ENCODE measurements at places on chromosomes 16 and 17.

- no peak for DNase-seq
Observed at GRCh38 chr17:4142107-4142900, 526 bp downstream of the ZZEF1 start.

- DNase-seq, result no peak
Observed at GRCh38 chr16:62036802-62037135, 531 bp upstream of the CDH8 start.

- DNase-seq, result no peak
Observed at GRCh38 chr16:65509172-65509571, 387.3 kb upstream of the CDH11 start.

- DNase-seq, result no peak
Observed at GRCh38 chr17:31568121-31568520, 176.6 kb downstream of the RAB11FIP4 start.

GRCh38 chr16:89576153-89577054 is 846 bp downstream of the CPNE7 start:
- DNase-seq, result no peak

DNA sequence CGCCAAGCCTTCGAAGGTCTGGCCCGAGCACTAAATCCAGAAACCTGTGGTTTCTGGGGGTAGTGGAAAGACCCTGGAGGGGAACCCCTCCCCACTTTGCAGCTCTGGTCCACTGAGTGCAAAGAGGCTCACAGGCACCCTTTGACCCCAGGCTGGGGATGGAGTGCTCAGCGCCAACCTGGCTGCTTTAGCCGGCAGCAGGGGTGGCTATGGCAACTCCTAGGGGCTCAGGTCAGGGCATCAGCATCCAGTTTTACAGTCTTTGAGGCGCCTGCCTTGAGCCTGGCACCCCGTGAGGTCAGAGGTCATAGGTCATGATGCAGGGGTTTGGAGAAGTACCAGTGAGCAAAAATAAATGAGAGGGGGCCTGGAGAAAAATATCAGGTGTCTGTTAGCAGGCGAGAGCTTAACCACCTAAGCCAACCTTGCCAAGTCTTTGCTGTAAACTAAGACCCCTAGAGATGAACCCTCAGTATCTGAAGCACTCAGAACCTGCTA is 17.9 kb downstream of the CA7 start:
- DNase-seq, result no peak

DNA sequence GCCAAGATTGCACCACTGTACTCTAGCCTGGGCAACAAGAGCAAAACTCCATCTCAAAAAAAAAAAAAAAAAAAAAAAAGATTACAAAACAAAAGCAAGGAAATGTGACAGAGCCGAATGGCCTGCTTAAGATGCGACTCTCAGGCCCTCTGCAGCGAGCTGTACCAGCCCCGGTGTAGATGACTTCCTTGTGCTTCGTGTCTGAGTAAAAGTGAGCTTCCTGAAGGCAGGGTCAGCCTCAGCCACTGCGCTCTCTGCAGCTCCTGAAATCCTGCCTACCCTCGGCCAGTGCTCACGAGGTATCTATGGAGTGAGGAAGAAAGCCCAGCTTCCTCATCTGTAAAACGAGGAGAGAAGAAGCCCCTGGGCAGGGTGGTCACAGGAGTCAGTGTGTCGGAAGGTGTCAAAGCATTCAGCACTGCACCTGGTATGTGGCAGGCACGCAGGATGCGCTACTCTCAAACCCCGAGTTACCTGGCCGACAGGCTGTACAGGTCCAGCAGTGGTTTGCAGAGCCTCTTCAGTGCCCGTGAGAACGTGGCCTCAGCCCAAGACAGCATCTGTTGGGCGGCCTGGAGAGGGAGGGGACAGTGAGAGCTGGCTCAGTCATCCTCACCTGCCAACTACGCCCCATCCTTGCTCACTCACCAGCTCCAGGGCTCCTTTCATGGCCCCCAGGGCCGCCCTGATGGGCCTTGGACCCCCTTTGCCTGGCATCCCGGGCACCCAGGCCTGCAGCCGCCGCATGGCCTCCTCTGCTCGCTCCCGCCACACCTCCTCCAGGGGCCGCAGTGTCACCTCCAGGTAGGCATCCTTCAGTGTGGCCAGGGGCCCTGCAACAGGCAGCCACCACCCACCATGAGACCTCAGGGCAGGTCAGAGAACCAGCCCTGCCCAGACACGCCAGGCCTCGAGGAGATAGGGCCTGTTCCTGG is 44.6 kb downstream of the RMI2 start:
- no peak for DNase-seq

DNA sequence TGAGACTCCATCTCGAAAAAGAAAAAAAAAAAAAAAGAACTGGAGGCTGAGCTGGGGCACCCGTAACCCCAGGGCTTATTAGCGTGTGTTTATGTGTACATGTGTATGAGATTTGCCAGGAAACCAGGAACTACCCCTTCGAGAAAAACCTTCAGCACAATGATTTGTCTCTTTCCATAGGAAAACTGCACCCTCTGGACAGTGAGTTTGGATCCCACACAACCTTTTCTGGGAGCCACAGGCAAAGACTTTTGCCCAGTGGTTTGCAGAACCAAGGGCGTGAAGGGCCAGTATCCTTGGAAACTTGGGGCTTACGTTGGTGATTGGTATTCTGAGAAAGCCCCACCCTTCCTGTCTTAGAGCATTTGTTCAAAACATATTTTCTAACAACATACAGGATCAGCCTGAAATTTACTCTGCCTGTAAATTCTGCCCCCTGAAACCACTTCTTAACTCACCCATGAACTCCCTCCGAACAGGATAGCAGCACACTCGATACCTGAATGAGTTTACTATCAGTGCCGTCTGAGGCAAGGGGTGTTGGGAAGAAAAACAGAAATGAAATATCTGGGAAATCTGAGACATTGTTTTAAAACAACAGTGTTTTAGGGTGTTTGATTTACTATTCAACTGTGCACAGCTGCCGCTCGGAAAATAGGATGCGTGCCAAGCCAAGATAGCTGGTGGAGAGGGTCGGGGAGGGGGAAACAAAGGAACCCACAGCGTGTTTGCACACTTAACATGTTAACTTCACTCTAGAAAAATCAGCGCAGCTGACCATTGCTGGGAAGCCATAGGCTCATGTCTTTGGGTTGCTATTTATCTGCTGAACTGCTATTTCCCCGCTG is 40.2 kb upstream of the MAF start:
- no peak for DNase-seq

- no peak for DNase-seq
Observed at GRCh38 chr16:86883583-86884389, 305.4 kb downstream of the FOXL1 start.

Measured in NCI-H460 (cell line).